ENCODE measurements at places on chromosomes 4 and X. TPM values are rescaled to one million over a fixed set of nuclear protein-coding genes. Genes with fewer than 3 reads are reported as not detected.

GPRIN3 gene
- polyA plus RNA-seq, result not detected

MID2 gene
- polyA plus RNA-seq, result 9.6 TPM

CSAG3 gene
- not detected for polyA plus RNA-seq

RIBC1 gene
- 0.42 TPM for polyA plus RNA-seq

GAB3 gene
- 0.33 TPM for polyA plus RNA-seq

NLRP2B gene
- not detected for polyA plus RNA-seq

SLIT2 gene
- 7.5 TPM for polyA plus RNA-seq

DAPP1 gene
- polyA plus RNA-seq, result 73.1 TPM

ALB gene
- not detected for polyA plus RNA-seq

PPP4R3C gene
- polyA plus RNA-seq, result not detected

MFAP3L gene
- 10.2 TPM for polyA plus RNA-seq

IGSF1 gene
- polyA plus RNA-seq, result not detected

MAGEA2B gene
- polyA plus RNA-seq, result not detected

ADH4 gene
- polyA plus RNA-seq, result not detected

G6PD gene
- polyA plus RNA-seq, result 71.9 TPM

SGMS2 gene
- polyA plus RNA-seq, result 41.1 TPM

- H3K27me3 ChIP-seq, result no peaks in the 10 kb centered on the region
- no peaks in the 10 kb centered on the region for H3K4me1 ChIP-seq
- no peaks in the 10 kb centered on the region for H3K36me3 ChIP-seq
Observed at GRCh38 chr4:80568891-80569290, 233.4 kb downstream of the CFAP299 start.

GRCh38 chr4:48127682-48128404 lies 6.2 kb downstream of the TXK start:
- no peaks in the 10 kb centered on the region for H3K36me3 ChIP-seq
- peak overlapping the region; percentile 34 for H3K27ac ChIP-seq
- DNase-seq, result peak; percentile 56
- no peaks in the 10 kb centered on the region for H3K27me3 ChIP-seq

DNA sequence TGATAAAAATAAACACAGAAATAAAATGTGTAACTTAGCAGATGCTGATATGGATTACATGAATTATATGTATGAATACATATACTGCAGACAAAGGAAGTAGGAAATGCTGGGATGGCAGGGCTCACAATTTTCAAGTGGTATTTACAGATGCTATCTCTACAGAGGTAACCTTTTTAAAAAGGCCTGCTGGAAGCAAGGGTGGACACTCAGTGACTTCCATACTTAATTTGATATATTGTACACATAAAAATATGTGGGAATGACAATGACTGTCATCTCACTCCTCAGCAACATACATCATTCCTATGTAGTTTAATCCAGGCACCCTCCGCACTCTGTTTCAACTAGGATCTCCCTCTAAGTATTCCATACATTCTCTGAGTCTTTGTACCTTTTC lies 452.9 kb downstream of the DTHD1 start:
- H3K27me3 ChIP-seq, result no peaks in the 10 kb centered on the region
- no peak for DNase-seq
- no peaks in the 10 kb centered on the region for H3K4me1 ChIP-seq
- H3K27ac ChIP-seq, result no peak overlapping the region

GRCh38 chr4:108396900-108397497 lies 223.4 kb upstream of the RPL34 start:
- no peak overlapping the region for H3K4me3 ChIP-seq
- DNase-seq, result no peak
- no peak overlapping the region for H3K27ac ChIP-seq
- no peaks in the 10 kb centered on the region for H3K36me3 ChIP-seq

DNA sequence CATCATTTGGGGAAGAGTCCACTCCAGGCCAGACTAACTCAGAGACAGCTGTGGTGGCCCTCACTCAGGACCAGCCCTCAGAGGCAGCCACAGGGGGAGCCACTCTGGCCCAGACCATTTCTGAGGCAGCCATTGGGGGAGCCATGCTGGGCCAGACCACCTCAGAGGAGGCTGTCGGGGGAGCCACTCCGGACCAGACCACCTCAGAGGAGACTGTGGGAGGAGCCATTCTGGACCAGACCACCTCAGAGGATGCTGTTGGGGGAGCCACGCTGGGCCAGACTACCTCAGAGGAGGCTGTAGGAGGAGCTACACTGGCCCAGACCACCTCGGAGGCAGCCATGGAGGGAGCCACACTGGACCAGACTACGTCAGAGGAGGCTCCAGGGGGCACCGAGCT lies 3.3 kb upstream of the ERAS start:
- no peak overlapping the region for H3K27ac ChIP-seq
- H3K4me1 ChIP-seq, result no peaks in the 10 kb centered on the region
- H3K4me3 ChIP-seq, result no peak overlapping the region
- DNase-seq, result no peak

DNA sequence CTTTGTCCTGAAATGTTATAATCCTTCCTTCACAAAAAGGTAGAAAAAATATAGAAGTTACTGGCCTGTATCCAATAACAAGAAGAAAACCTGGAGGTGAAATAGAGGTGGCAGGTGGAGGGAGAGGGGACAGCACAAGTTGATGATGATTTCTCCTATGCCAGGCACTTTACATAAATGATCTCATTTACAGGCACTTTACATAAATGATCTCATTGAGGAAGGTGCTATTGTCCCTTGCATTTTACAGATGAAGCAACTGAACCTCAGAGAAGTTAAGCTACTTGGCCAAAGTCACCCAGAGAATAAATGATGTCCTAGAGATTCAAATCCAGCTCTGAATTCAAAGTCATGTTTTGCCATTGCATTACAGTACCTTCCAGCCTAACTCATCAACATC lies 7.1 kb upstream of the OPHN1 start:
- no peak overlapping the region for H3K4me3 ChIP-seq
- H3K36me3 ChIP-seq, result no peaks in the 10 kb centered on the region
- no peaks in the 10 kb centered on the region for H3K27me3 ChIP-seq
- DNase-seq, result no peak

GRCh38 chrX:112816908-112817307 lies 23.7 kb downstream of the AMOT start:
- peaks cover 7% of the 10 kb centered on the region for H3K4me1 ChIP-seq
- no peak overlapping the region for H3K27ac ChIP-seq
- no peak overlapping the region for H3K4me3 ChIP-seq
- peaks cover 5% of the 10 kb centered on the region for H3K27me3 ChIP-seq

DNA sequence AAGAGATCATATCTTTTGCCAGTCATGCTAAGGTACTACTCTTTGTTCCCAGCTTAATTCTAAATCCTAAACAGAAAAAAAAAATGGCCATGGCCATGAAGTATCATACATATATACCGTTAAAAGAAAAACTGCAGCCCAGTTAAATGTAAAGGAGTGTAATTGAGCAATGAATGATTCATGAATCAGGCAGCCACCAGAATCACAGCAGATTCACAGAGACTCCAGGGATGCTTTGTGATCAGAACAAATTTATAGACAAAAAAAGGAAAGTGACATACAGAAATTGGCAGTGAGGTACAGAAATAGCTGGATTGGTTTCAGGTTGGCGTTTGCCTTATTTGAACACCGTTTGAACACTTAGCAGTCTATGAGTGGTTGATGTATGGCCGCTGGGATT lies 42.1 kb upstream of the PDGFC start:
- H3K4me3 ChIP-seq, result no peak overlapping the region
- DNase-seq, result no peak
- H3K36me3 ChIP-seq, result no peaks in the 10 kb centered on the region
- H3K27ac ChIP-seq, result no peak overlapping the region

DNA sequence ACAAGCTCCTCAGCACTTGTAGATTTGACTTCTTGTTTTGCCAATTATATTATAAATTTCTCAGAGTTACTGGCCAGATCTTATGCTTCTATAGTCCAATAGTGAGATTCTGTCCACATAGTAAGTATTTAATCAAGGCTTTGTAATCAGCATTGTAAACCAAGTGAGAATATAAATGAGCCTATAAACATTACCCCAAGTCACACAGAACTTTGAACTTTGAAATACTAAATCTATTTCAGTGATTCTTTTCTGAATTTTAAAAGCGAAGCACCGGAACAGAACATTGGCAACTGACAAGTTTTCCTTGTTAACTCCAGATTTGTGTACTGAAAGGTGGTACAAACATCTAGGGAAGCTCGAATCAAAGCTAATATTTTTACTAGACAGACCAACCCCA lies 37.2 kb downstream of the PPM1K start:
- no peaks in the 10 kb centered on the region for H3K36me3 ChIP-seq
- no peaks in the 10 kb centered on the region for H3K4me1 ChIP-seq
- no peaks in the 10 kb centered on the region for H3K27me3 ChIP-seq
- no peak overlapping the region for H3K4me3 ChIP-seq
- no peak for DNase-seq

GRCh38 chrX:7027071-7027470 lies 120.4 kb upstream of the STS start:
- no peaks in the 10 kb centered on the region for H3K36me3 ChIP-seq
- H3K4me3 ChIP-seq, result no peak overlapping the region
- H3K27ac ChIP-seq, result no peak overlapping the region
- H3K4me1 ChIP-seq, result peaks cover 12% of the 10 kb centered on the region
- H3K27me3 ChIP-seq, result no peaks in the 10 kb centered on the region
- no peak for DNase-seq

- no peaks in the 10 kb centered on the region for H3K4me1 ChIP-seq
- no peak overlapping the region for H3K4me3 ChIP-seq
- H3K27me3 ChIP-seq, result no peaks in the 10 kb centered on the region
Observed at GRCh38 chrX:123193101-123193500, 9.0 kb downstream of the GRIA3 start.

DNA sequence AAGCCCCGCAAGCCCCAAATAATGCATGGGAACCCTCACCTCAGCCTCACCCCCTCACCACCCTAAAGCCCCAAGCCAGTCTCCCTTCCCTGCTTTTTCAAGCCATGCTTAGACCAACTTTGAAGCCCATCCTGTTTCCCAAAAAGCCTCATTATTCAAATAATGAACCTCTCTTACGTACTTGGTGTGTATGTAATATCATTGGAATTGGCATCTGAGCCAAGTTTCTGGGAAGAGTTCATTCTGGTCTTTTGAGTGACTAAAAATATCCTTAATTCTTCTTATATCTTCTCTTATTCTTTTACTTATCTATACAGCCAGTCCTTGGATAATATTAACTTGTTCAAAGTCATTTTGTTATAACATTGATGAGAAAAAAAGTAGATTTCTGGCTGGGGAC lies 875.8 kb upstream of the SLIT2 start:
- no peaks in the 10 kb centered on the region for H3K36me3 ChIP-seq
- H3K4me1 ChIP-seq, result peaks cover 7% of the 10 kb centered on the region
- no peak overlapping the region for H3K27ac ChIP-seq
- H3K4me3 ChIP-seq, result no peak overlapping the region
- DNase-seq, result no peak

- no peak overlapping the region for H3K4me3 ChIP-seq
- no peak for DNase-seq
- no peak overlapping the region for H3K27ac ChIP-seq
- H3K4me1 ChIP-seq, result no peaks in the 10 kb centered on the region
Observed at GRCh38 chr4:114694770-114695169, 96.2 kb downstream of the UGT8 start.

DNA sequence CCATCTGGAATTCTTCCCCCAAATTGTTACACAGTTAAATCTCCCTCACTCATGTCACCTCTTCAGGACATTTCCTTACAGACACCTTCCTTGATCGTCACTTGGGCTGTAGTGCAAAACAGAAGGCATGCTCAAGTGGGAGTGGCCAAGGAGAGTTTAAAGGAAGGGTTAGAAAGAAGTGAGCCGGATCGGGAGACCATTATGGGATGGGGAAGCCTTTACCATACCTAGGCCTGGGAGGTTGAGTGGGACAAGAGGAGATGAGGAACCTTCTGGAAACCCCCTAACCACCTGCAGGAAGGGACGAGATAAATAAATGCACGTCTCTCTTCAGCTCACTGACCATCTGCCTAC lies 102.7 kb downstream of the UCHL1 start:
- peaks cover 37% of the 10 kb centered on the region for H3K27me3 ChIP-seq
- no peak for DNase-seq
- H3K36me3 ChIP-seq, result no peaks in the 10 kb centered on the region
- no peak overlapping the region for H3K27ac ChIP-seq
- peaks cover 14% of the 10 kb centered on the region for H3K4me1 ChIP-seq

DNA sequence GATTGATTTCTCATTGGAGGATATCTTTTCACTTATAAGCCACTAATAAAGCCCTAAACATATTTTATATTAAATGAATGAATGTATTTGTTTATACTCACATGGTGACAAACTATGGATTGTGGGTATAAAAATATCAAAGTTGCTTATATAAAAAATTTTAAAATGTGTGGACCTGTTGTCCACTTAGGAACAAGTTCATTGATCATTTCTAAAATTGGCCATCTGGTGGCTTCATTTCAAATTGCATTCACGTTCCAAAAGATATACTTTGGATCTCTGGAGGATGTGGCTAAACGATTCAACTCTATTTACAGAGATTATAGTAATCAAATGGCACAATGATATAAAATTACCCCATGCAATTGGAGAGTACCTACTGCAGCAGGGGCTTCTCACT lies 32.5 kb downstream of the FSTL5 start:
- no peak overlapping the region for H3K4me3 ChIP-seq
- no peak overlapping the region for H3K27ac ChIP-seq
- no peaks in the 10 kb centered on the region for H3K27me3 ChIP-seq
- no peak for DNase-seq
- H3K36me3 ChIP-seq, result no peaks in the 10 kb centered on the region

Measured in keratinocyte (primary cell).